ENCODE measurements at places on chromosomes 2 and 18.

GRCh38 chr18:76903386-76903785, 81.0 kb downstream of the ZNF236 start:
- no peak for DNase-seq

- DNase-seq: no peak
Observed at GRCh38 chr2:42135381-42136312, 33.5 kb upstream of the EML4 start.

- DNase-seq: no peak
Observed at GRCh38 chr2:145112467-145112866, 592.5 kb upstream of the ZEB2 start.

DNA sequence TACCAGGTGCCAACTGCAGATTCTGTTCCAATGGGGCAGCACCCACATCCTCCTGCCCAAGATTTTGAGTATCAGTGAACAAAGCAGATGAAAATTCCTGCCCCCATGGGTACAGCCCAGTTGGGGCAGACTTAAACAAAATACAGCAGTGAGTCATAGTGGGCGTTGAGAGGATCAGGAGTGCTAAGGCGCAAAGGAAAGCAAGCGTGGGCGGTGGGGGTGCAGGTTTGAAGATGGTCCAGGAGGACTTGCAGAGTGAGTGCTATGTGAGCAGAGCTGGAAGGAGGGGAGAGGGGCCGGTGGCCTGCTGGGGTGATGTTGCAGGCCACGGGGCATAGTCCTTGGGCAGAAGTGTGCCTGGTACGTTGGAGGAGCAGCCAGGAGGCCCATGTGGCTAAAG, 24.7 kb downstream of the STEAP3 start:
- DNase-seq: no peak

DNA sequence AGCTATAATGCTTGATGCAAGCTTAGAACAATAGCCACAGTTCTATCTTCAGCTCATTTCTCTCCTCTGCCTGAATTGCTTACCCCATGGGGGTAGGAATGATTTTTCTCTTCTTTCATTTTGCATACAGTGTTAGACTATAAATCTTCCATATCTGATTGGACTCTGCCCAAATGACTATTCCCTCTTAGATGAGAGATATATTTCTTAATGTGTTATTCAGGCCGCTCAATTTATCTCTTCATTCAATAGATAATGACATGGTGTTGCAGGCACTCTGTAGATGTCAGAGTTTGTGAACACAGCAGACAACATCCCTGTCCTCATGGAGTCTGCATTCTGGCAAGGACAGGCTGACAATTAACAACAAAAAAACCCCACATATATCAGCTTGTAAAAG, 443.7 kb upstream of the CELF4 start:
- DNase-seq: no peak

- no peak for DNase-seq
Observed at GRCh38 chr2:218289639-218290315, 2.5 kb downstream of the TMBIM1 start.

DNA sequence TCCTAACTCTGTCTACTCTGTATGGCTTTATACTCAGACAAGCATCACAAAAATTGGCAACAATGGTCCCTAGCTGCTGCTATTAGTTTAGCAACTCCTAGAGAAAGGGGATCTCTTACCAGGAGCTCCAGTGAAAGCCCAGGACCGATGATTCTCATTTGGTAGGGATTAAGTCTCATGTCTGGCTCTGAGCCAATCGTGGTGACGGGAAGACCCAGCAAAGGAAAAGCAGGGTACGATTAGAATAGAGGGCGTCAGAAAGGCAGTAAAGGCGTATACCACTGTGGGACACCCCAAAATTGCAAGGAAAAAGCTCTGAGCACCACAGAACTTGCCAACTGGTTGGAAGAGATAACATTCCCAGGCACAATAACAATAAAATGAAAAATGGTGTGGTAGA, 129.5 kb downstream of the MTCL1 start:
- DNase-seq: no peak

- DNase-seq: no peak
Observed at GRCh38 chr2:186017278-186017677, 278.7 kb downstream of the FSIP2 start.

GRCh38 chr2:174486563-174487107, at the start of gene GPR155:
GPR155 (minus strand) TSS chr2:174487029; CDS start chr2:174481956, 5,073 bp downstream.
- DNase-seq: no peak

DNA sequence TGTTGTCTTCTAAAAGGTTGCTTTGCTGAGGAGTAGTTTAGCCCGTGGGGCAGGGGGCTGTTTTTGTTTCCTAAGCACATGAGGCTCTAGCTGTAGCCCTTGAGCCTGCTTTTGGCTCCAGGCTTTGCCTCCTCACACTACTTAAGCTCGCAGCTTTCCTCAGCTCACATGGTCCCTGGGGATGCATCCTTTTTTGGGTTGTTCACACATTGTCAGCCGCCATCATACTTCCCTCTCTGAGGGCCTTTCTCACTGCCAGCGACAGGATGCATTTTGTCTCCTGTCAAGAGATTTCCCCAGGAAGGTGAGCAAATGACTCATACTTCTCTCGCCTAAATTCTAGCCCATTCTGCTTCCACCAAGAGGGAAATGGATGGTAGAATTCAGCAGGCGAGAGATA, 279.5 kb upstream of the PKDCC start:
- DNase-seq: no peak

DNA sequence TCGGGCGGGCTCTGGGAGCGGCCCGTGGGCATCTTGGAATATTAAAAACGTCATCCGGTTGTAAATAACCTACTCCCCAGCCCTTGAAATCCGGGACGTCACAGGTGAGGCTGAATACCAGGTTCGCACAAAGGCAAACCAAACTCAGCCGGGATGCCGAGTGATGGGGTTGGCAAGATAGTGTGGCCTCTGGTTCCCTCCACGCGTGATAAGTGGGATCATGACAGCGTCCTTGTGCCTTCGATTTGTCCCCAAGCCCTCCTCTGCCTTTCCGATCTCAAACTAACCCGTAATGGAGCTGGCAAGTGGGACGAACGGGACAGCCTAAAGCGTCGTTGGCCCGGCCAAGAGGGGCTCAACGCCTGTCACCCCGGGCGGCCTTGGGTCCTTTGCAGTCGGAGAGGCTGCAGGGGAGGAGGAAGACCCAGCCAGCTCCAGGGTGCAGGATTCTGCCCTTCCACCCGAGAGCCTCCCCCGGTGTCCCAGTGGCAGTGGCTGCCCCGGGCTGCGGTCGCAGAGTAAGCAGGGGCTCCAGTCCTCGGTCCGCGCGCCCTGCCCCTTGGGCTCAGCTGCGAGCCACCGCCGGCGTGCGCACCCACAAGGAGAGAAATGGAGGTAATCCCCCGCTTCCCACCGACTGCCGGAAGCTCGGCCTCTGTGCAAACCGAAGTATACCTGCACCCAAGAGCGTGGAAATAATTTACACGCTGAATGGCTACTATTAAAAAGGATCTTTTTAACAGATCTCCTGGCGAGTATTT, 13.4 kb upstream of the PAX3 start:
- no peak for DNase-seq

GRCh38 chr2:20604401-20604911, 46.4 kb downstream of the HS1BP3 start:
- no peak for DNase-seq

DNA sequence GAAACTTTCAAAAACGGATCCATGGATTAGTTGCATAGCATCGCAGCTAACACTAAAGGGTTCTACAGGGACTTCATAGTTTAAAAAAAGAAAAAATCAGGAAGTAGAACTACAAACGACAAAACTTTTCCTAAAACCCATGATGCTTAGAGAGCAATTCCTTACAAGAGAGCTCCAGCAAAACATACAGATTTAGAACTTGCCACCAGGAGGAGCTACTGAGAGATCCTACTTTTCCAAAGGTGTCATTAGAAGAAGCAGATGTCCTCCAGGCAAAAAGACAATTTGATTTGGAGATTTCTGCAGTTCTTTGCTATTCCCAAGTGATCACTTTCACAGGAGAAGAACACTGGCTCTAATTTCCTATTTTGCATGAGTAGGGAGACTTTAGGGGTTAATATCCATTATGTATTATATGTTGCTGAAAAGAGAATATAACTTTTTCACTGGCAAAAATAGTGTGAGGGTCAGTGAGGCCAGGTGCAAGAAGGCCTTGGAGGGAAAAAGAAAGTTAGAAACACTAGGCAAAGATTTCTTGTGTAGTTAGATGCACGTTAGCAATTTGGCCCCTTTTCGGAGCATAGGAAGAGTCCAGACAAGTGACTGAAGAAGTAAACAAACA, 436.2 kb downstream of the SUCLG1 start:
- DNase-seq: peak; percentile 28

GRCh38 chr2:201127570-201127969, 11.6 kb downstream of the CFLAR start:
- DNase-seq: peak; percentile 65

DNA sequence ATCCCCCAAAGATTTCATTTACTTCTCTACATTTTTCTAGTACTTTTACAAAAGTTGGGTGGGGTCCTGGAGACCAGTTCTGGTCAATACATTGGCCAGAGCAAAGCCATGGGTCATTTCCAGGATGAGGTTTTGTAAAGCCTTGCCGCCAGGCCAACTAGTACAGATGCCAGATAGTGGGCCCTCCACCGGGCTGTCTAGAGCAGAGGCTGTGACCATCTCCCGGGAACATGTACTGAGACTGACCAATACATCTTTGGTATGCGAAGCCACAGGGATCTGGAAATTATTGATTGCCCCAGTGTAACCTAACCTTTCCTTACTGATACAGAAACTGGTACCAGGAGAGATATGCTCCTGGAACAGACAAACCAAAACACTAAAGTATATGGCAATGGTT, 599.2 kb downstream of the ADCYAP1 start:
- no peak for DNase-seq

DNA sequence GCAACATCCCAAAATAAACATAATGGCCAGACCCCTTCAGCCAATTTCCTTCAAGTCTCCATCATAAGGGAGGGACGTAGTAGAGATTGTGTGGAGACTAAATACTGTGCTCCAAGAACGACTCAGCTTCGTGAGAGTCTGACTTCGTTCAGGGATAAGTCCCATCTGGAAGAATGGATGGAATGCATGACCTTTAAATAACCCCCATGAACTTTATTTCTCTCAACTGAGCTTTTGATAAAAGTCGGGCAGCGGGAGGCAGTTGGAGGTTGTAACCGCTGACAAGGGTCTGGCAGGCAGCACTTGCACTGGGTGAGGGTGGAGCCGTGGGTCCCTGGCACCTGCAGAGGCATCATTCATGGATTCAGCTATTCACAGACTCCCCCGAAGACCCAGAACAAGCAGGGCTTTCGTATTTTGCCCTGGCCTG, 115.9 kb downstream of the ZFP36L2 start:
- DNase-seq: peak; percentile 70

- DNase-seq: no peak
Observed at GRCh38 chr2:69007169-69007568, 5.8 kb upstream of the ANTXR1 start.

DNA sequence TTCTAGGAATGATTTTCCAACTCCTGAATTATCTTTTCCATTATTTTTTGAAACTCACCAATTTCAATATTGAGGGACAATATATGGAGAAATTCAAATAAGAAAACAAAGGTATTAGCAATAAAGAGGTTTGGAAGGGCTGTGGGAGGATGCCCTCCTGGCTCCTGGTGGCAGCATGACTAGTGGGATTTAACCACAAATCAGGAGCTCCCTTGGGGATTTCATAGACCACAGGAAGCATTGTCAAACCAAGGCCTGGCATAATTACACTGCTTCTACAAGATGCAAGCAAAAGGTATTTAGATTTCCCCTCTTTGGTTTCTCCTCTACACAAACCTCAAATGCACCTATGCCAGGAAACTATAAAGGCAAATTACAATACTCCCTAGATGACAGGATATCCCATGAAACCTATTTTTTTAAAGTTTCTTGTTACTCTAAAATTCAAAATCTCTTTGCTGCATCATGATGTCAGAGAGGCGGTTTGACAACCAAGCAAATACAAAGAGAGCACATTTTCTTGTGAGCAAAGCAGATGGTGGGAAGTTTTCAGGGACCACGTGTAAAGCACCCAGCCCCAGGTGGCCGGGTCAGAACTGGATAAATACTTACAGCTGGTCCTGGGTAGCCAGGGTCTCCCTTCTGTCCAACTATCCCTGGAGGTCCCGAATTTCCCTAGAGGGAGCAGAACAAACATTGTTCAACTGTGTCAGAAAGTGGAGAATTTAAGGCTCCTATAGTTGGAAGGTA, 67.9 kb downstream of the COL6A3 start:
- DNase-seq: no peak

DNA sequence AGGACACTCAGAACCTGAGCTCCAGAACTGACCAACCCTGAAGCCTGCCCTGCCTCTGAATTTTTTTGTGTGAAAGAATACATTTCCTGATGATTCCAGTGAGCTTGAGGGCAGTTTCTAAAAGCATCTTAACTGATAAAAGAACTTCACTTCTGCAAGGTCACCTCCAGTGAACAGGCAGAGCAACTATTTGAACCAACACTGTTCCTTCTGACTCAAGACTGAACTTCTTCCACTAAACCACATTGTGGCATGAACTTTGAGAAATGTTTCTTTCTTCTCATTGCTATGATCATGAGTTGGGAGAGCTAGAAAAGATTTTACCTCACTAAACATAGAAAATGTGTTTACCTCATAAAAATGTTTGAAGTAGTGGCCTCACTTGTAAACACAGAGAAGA, 83.8 kb upstream of the SERTAD2 start:
- DNase-seq: no peak

DNA sequence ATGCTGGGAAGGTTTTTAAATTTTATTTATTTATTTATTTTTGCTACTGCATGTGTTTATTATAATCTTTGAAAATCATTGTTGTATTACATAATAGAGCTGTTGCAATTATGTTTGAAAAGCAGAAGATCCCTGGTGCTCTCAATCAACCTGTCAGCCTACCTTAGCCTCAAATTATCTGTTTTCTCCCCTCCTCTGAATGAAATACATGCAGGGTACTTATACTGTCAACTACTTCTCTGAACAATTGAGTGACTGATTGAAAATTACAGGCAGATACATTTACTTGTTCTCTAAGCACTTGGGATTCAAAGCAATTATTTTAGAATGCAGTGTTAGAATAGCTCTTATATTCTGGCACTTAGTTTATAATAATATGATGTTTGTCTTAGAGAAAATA, 8.1 kb downstream of the KYNU start:
- DNase-seq: no peak

DNA sequence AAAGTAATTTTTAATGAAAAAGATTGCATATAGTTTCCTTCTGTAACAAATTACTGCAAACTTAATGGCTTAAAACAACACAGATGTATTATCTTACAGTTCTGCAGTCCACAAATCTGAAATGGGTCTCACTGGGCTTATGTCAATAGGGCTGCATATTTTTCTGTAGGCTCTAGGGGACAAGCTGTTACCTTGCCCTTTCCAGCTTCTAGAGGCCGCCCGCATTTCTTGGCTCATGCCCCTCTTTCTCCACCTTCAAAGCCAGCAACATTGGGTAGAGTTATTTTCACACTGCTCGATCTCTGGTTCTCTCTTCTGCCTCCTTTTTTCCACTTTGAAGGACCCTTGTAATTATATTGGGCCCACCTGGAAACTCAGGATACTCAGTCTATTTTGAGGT, 16.7 kb downstream of the COPS8 start:
- no peak for DNase-seq

- DNase-seq: no peak
Observed at GRCh38 chr2:120474486-120474885, 128.6 kb downstream of the INHBB start.

GRCh38 chr18:74184875-74185274, 36.6 kb downstream of the TIMM21 start:
- no peak for DNase-seq
